ENCODE measurements at places on chromosomes 7 and 10. TPM values are rescaled to one million over a fixed set of nuclear protein-coding genes. Genes with fewer than 3 reads are reported as not detected.

DNA sequence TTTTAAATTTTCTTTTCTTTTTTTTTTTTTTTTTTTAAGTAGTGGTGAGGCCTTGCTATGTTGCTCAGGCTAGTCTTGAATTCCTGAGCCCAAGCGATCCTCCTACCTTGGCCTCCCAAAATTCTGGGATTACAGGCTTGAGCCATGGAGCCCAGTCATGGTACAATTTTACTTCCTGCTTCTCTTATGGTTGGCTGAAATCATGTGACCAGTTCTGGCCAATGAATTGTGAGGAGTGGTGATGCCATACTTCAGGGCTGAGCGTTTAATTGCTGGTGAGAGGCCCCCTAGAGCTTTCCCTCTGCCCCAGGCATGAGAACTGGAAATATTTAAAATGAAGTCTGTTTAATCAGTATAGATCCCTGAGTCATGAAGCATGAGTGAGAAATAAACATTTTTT lies 22.2 kb upstream of the BAIAP2L1 start:
- no peak for DNase-seq

- no peak for DNase-seq
Observed at GRCh38 chr10:80041162-80041561, 37.3 kb upstream of the TMEM254 start.

DNA sequence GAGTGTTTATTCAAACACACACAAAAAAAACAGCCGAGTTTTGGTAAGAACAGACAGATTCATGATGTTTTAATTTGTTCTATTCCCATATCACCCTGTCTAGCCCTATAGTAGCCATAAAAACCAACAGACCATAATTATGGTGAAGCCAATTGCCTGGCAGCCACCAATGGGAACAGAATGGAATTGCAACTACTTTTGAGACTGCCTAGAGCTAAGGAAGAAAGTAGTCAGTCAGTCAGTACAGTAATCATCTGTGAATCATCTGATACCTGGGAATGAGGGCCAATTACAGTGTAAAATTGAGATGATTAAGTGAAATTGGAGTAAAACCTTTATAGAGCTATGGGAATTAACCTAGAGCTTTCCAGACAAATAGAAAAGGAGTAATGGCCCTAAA lies 952.7 kb upstream of the KCND2 start:
- no peak for DNase-seq

DNA sequence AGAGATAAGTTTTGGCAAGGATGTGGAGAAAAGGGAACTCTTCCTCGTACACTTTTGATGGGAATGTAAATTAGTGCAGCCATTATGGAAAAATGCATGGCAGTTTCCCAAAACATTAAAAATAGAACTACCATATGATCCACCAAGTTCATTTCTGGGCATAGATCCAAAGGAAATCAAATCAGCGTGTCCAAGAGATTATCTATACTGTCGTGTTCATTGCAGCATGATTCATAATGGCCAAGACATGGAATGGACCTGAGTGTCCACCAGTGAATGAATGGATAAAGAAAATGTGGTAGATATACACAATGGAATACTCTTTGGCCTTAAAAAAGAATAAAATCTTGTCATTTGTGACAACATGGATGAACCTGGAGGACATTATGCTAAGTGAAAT lies 70.3 kb upstream of the RSU1 start:
- DNase-seq = no peak

- DNase-seq = no peak
Observed at GRCh38 chr10:92719991-92720830, 30.5 kb downstream of the HHEX start.

- no peak for DNase-seq
Observed at GRCh38 chr10:88981435-88981834, 9.2 kb upstream of the FAS start.

- no peak for DNase-seq
Observed at GRCh38 chr10:35555962-35556930, 48.9 kb upstream of the GJD4 start.

- no peak for DNase-seq
Observed at GRCh38 chr10:130194194-130194990, 58.2 kb downstream of the GLRX3 start.

- no peak for DNase-seq
Observed at GRCh38 chr10:71086439-71087080, 125.8 kb upstream of the UNC5B start.

GRCh38 chr10:88459530-88459929 lies 123.6 kb downstream of the RNLS start:
- DNase-seq = no peak

GRCh38 chr10:65891073-65891981 lies 1034.5 kb upstream of the LRRTM3 start:
- DNase-seq = no peak

DNA sequence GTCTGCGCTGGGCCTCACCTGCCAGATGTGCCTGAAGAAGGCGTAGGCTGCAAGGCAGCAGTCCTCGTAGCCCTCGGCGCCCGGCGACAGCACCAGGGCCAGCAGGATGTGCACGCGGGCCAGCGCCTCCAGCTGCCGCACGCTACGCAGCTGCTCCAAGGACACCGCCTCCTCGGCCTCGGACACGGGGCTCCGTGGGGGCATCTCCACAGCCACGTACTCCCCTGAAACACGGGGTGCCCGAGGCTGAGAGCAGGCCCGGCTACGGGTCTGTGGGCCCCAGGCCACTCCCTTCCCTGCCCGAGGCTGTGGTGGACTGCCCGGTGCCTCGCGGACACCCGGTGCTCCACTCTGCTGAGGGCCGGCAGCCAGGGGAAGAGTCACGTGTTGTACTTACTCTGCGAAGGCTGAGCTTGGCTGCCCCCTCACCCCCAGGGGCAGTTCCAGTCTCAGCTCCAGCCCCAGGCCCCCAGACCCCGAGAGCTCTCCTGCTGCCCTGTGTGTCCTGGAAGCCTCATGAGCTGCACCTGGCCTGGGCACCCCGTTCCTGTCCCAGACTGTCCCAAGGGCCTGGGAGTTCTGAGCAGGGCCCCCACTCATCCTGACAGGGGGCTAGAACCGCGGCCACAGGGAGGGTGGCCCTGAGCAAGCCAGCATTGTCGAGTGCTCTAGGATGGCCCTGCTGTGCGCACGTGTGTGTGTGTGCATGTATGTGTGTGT lies 62.8 kb downstream of the CFAP46 start:
- DNase-seq = peak; percentile 28

DNA sequence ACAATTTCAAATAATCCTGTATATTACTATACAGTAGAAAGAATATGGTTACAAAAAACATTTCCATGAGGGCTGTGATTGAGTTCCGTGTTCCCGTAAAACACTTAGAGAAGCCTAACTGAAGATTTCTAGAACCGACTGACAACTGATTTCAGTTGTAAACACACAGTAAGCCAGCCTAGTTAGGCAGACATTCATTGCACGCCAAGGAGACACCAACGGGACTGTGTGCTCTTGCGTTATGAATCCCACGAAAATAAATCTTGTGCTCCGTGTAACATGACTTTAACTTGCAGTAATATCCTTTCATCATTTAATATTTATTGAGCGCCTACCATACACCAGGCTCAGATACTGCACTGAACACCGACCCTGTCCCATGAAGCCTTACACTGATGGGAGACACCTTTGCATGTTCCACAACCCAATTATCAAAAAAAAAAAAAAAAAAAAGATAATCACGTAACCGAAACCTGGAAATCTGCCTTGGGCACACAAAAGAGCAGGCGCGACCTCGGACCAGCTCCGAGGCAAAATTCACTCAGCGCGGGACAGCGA lies 420 bp upstream of the KLHL7 start:
- no peak for DNase-seq

DNA sequence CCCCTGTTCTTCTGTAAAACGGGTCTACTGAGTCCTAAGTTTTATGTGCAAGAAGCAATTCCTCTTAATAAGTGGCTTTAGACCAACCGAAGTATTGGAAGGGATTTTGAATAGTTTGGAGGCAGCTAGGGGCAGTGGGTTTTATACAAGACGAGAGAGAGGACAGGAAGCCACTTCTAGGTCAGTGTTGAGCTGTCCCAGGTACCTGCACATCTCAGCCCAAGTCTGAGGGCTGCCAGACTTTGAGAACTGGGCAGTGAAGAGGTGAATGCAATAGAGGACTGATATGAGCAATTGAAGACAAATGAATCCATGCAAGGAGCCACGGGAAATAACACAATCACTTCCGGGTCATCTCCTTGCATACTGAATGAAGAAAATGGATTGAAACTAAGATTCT lies 273.5 kb downstream of the KLF6 start:
- DNase-seq = no peak

- no peak for DNase-seq
Observed at GRCh38 chr10:27345455-27345920, 104.9 kb upstream of the ACBD5 start.

DNA sequence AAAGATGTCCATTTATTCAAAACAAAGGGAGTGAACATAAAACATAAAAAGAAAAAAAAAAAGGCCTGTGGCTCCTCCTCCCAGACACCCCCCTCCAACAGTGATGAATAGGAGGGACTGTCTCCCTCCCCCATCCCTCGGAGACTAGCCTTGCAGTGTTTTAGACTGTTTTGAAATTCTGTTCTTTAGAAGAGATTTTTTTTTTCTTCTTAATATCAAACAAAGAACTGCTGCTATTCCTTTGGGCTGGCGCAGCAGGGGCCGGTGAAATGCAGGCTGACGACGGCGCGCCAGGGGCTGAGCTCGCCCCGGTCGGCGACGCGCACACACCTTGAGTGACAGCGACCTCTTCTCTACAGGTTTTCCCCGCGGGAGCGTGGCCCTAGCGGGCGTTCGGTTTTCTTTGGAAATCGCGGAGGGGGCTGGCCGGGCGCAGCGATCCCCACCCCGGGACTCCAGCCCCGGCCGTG lies at the start of gene LANCL2:
LANCL2 (plus strand) TSS at position 133 of the 470 bp plus-strand sequence. CDS start 689 bp downstream, outside the sequence.
- no peak for DNase-seq

DNA sequence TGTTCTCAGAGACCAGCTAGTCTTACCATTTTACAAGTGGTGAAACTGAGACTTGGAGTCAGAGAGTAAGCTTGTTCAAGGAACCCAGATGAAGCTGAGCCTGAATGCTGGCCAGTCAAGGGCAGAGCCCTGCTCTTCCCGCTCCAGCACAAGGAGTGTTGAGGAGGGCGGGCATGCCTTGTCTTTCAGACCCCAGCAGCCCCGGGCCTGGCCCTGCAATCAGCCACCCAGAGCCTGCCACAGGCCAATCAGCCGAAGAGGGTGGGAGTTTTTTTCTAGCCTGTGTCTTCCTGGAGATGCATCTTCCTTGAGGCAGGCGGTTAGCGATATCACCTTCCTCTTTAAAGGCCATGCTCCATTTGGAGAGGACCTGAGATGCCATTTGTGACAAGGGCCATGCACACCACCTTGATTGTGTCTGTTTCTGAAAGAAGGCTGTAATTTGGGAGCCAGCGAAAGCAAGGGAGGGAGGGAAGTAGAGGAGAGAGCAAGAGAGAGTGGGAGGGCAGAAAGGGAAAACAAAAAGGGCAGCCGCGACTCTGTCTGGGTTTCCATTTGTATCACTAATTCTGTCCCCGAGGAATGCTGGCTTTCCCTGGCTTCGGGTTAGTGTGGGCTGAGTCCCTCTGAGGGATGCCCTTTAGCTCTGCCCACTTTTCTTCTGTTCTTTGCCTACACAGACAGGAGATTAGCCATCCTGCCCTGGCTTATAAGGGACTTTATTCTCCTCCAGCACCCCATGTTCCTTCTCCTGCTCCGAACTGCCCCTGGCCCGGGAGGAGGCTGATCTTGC lies 8.0 kb downstream of the CDH23 start:
- DNase-seq = no peak

- DNase-seq = no peak
Observed at GRCh38 chr10:66639371-66639770, 286.5 kb upstream of the LRRTM3 start.

DNA sequence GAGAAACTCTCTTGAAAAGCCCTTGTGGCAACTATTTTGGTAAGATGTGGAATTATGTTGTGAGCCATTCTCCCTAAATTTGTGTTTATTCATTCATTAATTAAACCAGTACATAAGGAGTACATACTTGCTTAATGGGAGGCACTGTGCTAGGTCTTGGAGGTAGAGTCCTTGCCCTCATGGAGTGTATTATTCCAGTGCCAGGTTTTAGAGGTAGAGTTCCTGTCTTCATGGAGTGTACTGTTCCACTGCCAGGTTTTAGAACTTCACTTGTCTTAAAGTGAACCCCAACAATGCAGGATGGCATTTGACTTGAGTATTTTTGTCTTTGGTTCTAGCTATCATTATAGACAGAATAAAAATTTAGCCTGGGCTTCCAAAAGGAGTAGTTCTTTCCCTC lies 8.8 kb downstream of the MXI1 start:
- DNase-seq = no peak

DNA sequence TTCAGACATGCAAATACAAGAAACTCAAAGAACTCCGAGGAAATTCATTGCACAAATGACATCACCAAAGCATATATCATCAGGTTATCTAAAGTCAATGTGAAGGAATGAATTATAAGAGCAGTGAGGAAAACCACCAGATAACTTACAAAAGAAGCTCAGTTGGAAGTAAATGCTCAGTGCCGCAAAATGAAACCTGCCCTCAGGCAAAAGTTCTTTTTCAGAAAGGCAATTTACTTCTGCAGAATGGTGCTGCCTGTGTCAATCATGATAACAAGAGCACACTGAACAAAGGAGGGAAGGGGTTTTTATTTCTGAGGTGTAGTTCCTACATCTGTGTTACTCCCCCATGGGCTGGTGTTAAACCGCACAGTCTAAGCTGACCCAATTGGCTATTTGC lies 550.6 kb upstream of the SEMA3D start:
- DNase-seq = no peak

DNA sequence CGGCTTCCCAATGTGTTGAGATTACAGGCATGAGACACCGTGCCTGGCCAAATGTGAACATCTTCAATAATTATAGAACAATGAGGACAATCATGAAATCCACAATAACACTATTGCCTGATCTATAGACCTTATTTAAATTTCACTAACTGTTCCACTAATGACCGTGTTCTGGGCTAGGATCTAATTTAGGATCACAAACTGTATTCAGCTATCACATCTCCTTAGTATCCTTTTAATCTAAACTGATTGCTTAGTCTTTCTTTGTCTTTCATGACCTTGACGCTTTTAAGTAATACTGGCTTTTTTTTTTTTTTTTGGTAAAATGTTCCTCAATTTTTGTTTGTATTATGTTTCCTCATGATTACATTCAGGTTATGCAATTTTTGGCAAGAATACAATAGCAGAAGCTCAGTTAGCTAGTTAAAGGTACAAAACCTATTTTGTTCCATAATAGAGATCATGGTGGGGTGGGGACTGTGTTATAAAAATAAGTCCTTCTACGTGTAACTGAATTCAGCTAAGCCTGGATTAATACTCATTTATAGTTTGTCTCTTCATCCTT lies 158.4 kb downstream of the AOAH start:
- no peak for DNase-seq

GRCh38 chr7:24828891-24829661 lies 71.8 kb upstream of the GSDME start:
- peak; percentile 33 for DNase-seq

The MCMBP gene
- total RNA-seq = 29.0 TPM

The PLXDC2 gene
- 12.4 TPM for total RNA-seq

The NXPH1 gene
- not detected for total RNA-seq

The COL1A2 gene
- total RNA-seq = 78.1 TPM

The LDB3 gene
- total RNA-seq = 1,459 TPM

The SYT15B gene
- total RNA-seq = 1.8 TPM

The AFAP1L2 gene
- 4.5 TPM for total RNA-seq
